ENCODE measurements at places on chromosomes 6 and 20.
A peak's percentile ranks its signal among the peaks of the same experiment; 100 is the strongest.

GRCh38 chr6:50145125-50145524 lies 95.4 kb upstream of the DEFB112 start:
- no peak for DNase-seq

GRCh38 chr6:105105094-105105493 lies 74.7 kb downstream of the POPDC3 start:
- DNase-seq = no peak

GRCh38 chr6:42424906-42425474 lies 26.7 kb downstream of the TRERF1 start:
- no peak for DNase-seq

DNA sequence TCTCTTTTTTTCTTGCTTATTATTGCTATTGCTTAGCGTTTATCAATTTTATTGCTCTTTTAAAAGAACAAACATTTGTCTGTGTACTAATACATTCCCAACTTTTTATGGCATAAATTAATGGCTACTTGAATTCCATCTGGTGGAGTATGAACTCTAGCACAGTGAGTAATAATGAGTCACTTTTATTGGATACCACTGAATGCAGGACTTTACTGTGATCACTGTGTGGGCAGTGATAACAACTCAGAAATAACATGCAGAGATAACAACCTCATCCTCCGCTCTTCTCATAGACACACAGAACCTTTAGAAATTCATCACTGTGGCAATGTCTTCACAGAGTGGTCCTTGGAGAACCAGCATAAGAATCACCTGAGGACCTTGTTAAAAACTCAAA lies 174.9 kb upstream of the PRND start:
- DNase-seq = peak; percentile 60

DNA sequence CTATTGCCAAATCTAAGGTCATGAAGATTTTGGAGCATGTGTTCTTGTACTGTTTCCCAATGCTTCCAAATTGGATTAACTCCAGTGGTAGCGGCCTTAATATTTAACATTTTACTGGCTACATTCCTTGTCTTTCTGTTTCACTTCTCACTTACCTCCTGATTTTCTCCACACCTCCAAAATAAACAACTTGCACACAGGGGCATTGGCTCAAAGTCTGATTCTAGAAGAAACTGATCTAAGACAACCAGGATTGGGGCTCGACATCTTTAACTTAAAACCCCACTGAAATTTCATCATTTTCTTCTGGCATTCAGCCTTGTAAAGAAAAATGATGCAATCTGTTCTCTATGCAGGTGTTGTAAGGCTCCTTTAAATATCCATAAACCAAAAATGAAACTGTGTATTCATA lies 557.9 kb upstream of the ID4 start:
- no peak for DNase-seq

DNA sequence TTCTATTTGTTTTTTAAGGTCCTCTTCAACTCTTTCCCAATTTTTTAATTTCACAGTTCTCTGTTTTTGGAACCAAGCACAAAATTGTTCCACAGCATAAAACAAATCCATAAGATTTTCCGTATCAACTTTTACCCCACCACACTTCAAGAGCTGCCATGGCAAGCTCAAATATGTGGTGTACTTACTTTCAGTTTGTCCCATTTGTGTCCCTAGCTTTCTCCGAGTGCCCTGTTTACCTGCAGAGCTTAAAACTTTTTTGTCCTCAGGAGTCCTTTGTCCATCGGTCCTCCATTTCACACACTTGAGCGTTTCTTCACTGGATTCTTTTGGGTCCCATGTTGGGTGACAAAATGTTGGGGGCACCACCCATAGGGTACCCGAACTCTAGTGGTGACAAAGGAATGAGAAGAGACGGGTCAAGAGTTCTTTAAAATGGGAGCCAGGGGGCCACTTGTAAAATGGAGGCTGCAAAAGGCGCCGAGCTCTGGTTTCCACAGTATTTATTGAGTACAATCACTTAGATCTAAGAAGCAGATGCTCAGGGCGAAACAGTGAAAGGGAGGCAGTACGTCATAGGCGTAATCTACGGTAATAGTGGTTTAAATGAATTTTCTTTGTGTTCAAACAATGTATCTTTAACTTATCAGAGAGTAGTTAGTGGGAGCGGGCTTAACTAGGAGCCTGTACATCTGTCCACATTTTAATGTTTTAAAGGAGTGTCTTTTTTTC lies 39.8 kb upstream of the SERINC1 start:
- no peak for DNase-seq

GRCh38 chr6:131277591-131277990 lies 142.3 kb downstream of the AKAP7 start:
- no peak for DNase-seq

- no peak for DNase-seq
These were observed 63.8 kb upstream of the EIF2S2 start for GRCh38 chr20:34175879-34176278.

DNA sequence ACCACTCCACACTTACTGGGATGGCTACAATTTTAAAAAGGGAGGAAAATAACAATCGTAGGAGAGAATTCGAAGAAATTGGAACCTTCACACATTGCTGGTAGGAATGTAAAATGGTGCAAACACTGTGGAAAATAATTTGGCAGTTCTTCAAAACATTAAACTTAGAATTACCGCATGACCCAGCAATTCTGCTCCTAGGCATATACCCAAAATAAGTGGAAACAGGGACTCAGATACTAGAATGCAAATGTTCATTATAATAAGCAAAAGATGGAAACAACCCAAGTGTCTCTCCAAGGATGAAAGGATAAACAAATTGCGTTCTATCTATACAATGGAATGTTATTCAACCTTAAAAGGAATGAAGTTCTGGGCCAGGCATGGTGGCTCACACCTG lies 245.5 kb upstream of the TAB2 start:
- no peak for DNase-seq

- peak; percentile 87 for DNase-seq
These were observed 176.4 kb downstream of the ARID1B start for GRCh38 chr6:156953479-156954146.

DNA sequence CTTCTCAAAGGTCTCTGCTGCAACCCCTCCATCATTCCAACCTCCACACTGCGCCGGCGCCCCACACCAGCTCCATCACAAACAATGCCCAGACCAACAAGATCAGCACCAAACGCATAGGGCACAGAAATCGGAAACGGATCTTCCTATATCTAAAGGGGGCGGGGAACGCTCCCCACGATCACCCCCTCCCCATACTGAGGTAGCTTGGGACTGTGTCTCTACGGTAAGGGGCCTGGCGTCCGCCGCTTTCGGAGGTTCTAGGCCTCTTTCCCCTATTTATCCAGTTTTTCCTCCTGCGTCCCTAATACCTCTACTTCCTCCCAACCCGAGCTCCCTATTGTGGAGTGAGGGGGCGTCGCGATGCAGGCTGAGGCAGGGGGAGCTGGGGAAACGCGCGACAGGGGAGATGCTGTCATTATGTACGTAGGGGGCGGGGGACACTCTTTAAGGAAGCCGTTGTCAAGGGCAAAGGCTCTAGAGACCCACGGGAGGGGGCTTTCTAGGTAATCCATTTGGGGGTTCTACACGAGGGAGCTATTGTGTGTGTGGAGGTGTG lies 909 bp downstream of the DNAAF9 start:
- DNase-seq = no peak

DNA sequence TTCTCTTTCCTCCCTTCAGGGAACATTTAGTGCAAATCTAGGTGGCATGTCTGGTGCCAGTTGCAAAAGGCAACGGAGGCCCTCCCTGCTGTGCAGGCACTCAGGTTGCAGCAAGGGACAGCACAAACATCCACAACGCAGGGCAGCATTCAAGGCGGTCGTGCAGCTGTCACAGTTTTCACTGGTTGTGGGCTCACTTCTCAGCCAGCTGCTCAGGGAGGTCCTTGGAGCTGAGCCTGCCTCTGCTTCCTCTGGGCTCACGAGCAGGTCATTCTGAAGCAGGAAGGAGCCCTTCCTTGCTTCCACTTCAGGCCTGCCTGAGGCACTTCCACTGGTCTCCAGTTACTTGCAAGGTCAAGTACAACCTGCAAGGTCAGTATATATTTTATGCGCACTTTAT lies 3.8 kb upstream of the NPEPL1 start:
- no peak for DNase-seq

DNA sequence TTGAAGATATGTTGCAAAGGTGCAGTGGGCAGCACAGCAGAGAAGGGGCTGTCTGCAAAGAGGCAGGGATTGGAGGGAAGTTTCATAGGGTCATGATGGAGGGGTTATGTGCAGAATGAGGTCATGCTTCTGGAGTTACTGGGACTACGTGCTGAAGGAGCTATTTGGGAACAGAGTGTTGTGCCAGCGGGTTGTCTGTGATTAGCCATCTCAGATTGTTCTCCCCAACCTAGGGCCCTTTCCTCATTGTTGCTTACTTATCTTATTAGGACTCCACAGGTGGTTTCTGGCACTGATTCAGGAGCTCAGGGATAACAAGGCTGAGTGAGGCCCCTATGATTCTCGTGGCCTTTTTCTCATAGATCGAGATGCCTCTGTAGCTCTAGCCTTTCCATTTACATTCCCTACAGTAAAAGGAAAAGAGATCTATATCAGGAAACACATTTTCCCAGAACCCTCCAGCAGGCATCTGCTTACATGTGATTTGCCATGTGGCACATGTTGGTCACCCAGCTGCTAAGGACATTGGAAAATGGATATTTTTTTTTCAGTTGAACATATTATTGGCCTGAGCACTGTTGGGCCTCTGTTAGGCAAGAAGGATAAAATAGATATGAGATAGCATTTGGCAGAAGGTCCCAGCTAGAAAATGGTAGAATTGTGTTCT lies 429.6 kb upstream of the PLCB4 start:
- no peak for DNase-seq
